Natural killer cell (primary cell): ENCODE measurements at places on chromosomes 11 and 22. TPM values are rescaled to one million over a fixed set of nuclear protein-coding genes. Genes with fewer than 3 reads are reported as not detected.

NRXN2 gene
- 7.7 TPM for total RNA-seq

DNA sequence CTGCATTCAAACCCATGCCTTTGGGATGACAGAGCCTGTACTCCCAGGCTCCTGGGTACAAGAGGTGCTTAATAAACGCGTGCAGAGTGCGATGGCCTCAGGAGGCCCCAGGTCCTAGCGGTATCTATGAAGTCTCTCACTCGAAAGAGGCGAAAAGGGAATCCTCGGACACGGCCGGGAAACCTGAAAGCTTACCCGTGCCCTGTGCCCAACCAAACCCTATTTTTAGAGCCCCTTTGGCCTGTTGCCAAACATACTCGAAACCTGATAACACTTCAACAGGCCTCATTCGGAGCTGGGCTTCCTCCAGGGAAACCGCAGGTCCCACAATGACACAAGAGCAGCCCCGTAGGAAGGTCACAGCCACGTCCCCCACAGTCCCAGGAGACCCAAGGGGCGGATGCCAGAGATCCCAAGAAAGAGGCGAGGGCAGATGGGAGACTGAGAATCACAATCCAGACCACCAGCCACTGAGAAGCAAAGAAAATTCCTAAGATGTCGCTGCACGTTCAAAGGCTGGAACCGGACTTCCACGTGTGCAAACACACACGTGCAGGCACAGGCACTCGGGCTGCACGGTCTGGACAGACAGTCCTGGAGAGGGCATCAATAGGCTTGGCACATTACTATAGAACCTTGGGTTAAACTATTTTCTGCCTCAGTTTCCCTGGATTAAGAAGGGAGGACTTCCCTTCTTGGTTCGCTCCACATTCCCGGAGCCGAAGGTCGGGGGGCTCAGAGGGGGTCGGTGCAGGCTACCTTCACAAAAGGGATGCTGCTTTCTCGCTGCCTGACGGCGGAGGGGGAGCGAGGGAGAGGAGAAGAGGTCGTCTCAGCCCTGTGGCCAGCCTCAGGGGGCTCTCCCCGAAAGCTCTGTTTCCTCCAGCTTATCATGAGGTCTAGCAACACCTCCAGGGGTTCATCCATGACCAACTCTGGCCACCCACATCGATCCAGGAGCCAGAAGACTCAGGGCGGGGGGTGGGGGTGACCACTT, 8.2 kb downstream of the PDGFB start:
- peak; percentile 84 for DNase-seq

ZBTB16 gene
- total RNA-seq, result 104 TPM

SYT8 gene
- total RNA-seq, result not detected

KCNJ11 gene
- total RNA-seq, result 1.00 TPM

GRCh38 chr11:129705341-129705740, 110.3 kb upstream of the TMEM45B start:
- DNase-seq, result no peak

DNA sequence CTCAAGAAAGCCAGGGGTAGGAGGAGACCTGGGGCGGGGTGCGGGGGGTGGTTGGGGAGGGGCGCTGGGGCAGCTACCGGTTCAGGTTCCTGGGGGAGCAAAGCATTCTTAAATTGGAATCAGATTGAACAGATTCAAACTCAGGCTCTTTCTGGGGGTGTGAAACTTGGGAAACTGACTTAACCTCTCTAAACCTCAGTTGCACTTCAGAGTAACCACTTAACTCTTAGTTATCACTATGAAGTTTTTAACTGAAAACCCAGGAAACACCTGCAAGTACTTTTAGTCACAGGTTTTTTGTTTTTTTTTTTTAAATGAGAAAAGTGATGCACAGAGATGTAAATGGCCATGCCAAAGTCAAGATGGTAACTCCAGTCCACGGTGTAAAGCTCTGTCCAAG, 72.0 kb downstream of the RCN1 start:
- DNase-seq, result no peak

- DNase-seq, result no peak
These were observed 12.9 kb upstream of the POU2AF3 start for GRCh38 chr11:111285189-111286091.

BTBD18 gene
- total RNA-seq, result not detected

- DNase-seq, result no peak
These were observed 124.5 kb downstream of the TRIM44 start for GRCh38 chr11:35787013-35787504.

PHRF1 gene
- total RNA-seq, result 46.9 TPM

DNA sequence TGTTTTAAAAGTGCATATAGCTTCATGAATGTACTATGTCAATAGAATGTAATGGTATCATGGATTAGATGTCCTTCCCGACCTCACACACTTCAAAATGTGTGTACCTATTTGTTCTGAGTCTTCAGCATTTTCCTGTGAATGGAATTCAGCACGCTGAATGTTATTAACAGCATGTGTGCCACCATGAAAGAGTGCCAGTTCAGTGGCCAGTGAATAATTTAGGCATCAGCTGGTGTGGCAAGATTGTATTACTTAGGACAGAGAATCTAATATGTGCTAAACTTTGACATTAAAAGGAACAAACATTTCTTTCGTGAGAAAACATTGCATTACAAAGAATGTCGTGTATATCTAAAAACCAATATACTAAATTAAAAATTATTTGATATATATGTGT, 46.4 kb downstream of the HIPK3 start:
- DNase-seq, result no peak

CCDC188 gene
- 0.64 TPM for total RNA-seq
